ENCODE measurements at places on chromosomes 12 and 14.

GRCh38 chr12:62290846-62291245 is 30.6 kb downstream of the USP15 start:
- no peak for DNase-seq
- peaks cover 64% of the 10 kb centered on the region for H3K4me1 ChIP-seq
- peaks cover 60% of the 10 kb centered on the region for H3K36me3 ChIP-seq
- H3K27me3 ChIP-seq: no peaks in the 10 kb centered on the region

GRCh38 chr14:22008766-22009165 is 335.1 kb upstream of the OR4E1 start:
- DNase-seq: no peak
- H3K36me3 ChIP-seq: no peaks in the 10 kb centered on the region
- H3K4me3 ChIP-seq: no peak overlapping the region
- H3K27me3 ChIP-seq: peaks cover 50% of the 10 kb centered on the region
- H3K27ac ChIP-seq: no peak overlapping the region

- H3K27me3 ChIP-seq: no peaks in the 10 kb centered on the region
- DNase-seq: no peak
- H3K4me1 ChIP-seq: no peaks in the 10 kb centered on the region
- no peak overlapping the region for H3K27ac ChIP-seq
- H3K36me3 ChIP-seq: no peaks in the 10 kb centered on the region
Measured at GRCh38 chr14:28077021-28077420, 689.6 kb upstream of the FOXG1 start.

DNA sequence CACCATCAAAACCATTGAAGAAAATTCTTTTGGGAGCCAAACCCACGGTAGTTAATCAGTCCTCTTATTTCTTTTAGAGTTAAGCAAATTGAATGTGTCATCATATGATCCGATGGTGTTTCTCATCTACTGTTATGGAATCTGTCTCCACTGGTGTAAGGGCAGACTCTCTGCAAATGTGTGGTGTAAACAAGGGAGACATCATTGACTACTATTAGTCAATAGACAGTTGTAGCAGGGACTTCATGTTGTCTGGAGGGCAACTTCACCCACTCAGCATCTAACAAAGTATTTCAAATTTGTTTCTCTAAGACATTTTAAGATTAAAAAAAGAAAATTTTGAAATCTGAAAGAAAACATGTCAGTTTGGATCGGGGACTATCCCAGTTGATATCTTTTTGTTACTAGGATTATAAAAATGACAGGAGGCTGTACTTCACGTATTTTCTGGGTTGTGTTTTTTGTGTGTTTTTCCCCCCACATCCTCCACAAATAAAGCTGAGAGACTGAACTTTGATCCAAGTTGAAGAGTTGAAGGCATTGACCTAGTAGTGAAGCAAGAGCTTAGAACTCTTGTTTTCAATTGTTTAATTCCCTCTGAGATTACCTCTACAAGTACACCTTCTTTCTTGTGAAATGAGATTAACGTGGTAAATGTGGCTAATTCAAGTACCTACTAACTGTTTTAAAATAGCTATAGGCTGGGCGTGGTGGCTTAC is 4.0 kb downstream of the GOLGA5 start:
- no peak overlapping the region for H3K4me3 ChIP-seq
- H3K27ac ChIP-seq: no peak overlapping the region
- peaks cover 7% of the 10 kb centered on the region for H3K36me3 ChIP-seq
- peaks cover 51% of the 10 kb centered on the region for H3K4me1 ChIP-seq

DNA sequence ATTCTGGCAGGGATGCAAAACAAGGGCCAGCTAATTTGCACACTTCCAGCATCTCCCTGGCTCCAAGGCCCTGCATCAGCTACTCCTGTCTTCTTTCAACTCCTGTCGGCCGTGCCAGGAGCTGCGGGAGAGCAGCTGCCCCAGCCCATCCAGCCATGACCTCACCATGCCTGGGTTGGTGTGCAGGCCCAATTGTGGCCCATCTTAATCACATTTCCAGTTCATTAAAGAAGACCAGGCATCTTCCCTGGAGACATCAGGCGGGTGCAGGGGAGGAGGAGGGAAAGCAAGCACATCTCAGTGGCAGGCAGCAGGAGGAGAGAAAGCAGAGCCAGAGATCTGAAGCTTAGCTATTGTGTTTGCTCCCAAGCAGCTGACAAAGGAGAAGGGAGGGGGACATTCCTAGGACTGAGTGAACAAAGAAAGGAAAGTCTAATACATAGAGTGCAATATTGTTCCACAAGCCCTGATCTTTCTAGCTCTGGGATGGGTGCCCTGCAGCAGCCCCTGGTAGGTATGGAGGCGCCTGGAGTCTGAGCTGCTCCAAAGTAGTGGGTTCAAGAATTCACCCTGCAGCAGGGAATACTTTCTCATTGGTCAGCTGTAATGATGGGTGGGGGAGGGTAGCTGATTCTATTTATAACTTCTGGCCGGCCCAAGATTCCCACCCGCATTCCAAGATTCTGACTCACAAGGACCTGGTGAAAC is 40.1 kb downstream of the VWF start:
- H3K4me3 ChIP-seq: no peak overlapping the region
- no peaks in the 10 kb centered on the region for H3K4me1 ChIP-seq
- no peaks in the 10 kb centered on the region for H3K36me3 ChIP-seq
- no peak for DNase-seq
- peaks cover 18% of the 10 kb centered on the region for H3K27me3 ChIP-seq
- H3K27ac ChIP-seq: peak overlapping the region; percentile 8

- no peak overlapping the region for H3K27ac ChIP-seq
- H3K4me3 ChIP-seq: no peak overlapping the region
- H3K4me1 ChIP-seq: no peaks in the 10 kb centered on the region
- no peaks in the 10 kb centered on the region for H3K27me3 ChIP-seq
Measured at GRCh38 chr12:65907513-65907912, 83.2 kb downstream of the HMGA2 start.

- DNase-seq: no peak
- no peak overlapping the region for H3K27ac ChIP-seq
- H3K27me3 ChIP-seq: no peaks in the 10 kb centered on the region
- H3K4me3 ChIP-seq: no peak overlapping the region
- no peaks in the 10 kb centered on the region for H3K36me3 ChIP-seq
- no peaks in the 10 kb centered on the region for H3K4me1 ChIP-seq
Measured at GRCh38 chr12:26435069-26435404, 239.7 kb downstream of the SSPN start.

DNA sequence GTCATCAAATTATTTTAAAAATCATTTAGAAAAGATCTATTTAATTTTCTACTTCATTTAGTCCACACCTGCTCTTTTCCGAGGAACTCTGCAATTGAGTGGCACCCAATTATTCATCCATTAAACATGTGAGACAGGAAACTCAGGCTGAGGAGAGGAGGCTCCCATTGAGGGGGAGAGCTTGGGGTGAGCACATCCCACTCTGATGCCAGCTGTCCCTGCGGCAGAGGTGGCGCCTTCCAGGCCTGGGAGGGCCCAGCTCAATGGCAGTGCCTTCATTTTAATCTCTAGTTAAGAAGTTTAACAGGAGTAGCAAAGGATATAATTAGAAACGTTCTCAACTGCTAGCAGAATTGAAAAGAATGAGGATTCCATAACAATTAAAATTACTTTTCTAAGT is 92.0 kb downstream of the ITPR2 start:
- H3K27me3 ChIP-seq: no peaks in the 10 kb centered on the region
- peaks cover 22% of the 10 kb centered on the region for H3K36me3 ChIP-seq
- no peak overlapping the region for H3K27ac ChIP-seq
- H3K4me1 ChIP-seq: peaks cover 4% of the 10 kb centered on the region

DNA sequence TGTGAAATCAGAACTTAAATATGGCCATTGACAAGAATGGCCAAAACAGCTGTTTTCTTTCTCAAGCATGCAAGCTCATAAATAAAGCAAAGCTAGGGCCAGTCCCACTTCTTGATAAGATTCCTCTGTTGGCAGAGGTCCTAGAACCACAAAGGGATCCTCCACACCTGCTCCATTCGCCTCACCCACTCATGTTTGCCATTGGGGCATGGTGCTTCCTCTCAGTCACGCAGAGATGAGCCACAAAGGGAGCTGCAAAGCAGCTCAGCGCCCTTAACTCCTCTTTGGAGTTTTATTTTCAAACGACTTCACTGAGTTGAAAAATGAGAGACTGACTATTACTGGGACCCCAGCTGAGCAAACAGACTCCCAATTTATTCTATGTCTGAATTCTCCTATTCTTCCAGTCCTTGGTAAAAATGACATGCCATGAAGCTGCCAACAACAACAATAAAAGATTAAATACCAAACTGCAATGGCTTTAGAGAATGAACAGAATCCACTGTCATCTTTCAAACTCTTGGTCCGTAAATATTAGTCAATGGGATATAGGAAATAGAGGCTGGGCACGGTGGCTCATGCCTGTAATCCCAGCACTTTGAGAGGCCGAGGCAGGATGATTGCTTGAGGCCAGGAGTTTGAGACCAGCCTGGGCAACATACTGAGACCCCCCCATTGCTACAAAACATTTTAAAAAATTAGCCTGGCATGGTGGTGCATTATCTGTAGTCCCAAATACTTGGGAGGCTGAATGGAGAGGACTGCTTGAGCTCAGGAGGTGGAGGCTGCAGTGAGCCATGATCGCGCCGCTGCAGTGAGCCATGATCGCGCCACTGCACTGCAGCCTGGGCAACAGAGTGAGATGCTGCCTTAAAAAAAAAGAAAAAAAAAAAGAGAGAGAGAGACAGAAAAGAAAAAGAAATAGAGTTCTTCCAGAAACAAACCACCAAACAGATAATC is 16.4 kb downstream of the MANSC1 start:
- no peak overlapping the region for H3K27ac ChIP-seq
- DNase-seq: no peak
- H3K4me3 ChIP-seq: no peak overlapping the region
- no peaks in the 10 kb centered on the region for H3K27me3 ChIP-seq

GRCh38 chr14:76920331-76921087 is 94.3 kb downstream of the LRRC74A start:
- H3K27me3 ChIP-seq: peaks cover 64% of the 10 kb centered on the region
- no peak for DNase-seq

DNA sequence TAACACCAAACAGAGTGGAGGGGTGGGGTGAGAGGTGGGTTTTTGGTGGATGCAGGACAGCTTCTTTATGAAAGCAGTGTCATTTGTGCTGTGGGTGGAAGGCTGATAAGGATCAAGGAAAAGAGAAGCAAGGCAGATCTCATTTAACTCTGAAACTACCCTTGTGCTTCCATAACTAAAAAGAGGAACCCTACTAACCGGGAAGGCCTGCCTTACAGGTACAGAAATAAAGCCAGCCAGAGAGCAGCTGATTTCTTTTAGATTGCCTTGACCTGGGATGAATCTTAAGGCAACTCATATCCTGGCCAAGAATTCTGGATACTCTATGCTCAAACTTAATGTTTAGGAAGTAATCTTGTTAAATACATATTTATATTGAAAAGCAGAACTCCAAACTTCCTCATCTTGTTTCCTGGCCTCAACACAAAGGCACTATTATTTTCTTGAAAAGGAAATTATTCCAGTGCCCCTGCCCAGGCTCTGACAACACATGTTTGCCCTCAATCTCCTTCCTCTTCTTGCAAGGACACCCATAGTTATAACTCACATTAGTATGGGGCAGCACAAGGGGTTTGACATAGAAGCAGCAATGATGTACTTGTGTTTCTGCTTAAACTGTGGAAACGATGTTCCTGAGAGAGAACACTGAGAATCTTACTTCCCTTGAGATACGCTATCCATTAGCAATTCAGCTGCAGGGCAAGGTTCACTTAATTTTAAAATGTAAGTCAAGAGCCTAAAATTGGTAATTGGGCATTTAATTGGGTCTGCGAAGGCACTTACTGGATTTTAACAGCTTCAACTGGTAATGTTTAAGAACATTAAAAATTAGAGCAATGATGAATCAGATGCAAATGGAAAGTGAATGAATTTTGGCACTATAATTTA is 173.7 kb downstream of the STXBP6 start:
- no peak overlapping the region for H3K4me3 ChIP-seq
- H3K27me3 ChIP-seq: peaks cover 7% of the 10 kb centered on the region
- H3K27ac ChIP-seq: no peak overlapping the region
- no peaks in the 10 kb centered on the region for H3K36me3 ChIP-seq
- no peaks in the 10 kb centered on the region for H3K4me1 ChIP-seq

DNA sequence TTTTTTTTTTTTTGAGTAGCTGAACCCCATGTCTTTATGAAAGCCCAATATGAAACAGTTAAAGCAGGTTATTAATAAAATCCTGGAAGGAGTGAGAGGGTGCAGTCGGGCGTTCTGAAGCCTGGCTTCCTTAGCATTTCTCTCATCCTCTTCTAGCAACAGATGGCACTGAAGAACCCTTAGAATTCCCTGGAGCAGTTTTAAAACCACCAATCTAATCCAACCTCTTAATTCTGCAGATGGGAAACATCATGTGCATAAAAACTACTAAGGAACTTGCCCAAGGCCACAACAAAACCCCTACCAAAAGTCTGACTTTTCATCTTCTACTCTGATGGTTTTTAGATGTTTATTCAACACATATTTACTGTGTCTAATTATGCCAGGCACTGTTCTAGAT is 25.2 kb downstream of the PRDM4 start:
- H3K27me3 ChIP-seq: no peaks in the 10 kb centered on the region
- no peak overlapping the region for H3K4me3 ChIP-seq
- peaks cover 47% of the 10 kb centered on the region for H3K36me3 ChIP-seq
- H3K4me1 ChIP-seq: peaks cover 61% of the 10 kb centered on the region

DNA sequence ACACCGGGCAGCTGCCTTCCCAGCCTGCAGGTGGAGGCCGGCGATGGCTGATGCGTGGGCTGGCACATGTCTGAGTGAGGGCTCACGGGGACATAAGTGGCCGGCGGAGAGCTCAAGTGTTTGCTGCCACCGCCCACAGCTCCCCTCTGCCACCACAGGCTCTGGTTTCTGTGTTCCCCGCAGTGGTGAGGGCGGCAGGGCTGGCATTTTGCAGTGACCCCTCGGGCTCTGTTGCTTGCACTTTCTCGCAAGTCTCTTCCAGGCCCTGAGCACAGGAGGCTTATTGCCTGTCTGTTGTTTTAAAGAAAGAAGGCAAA is 271.0 kb upstream of the RTL1 start:
- H3K27ac ChIP-seq: no peak overlapping the region
- H3K36me3 ChIP-seq: no peaks in the 10 kb centered on the region
- no peaks in the 10 kb centered on the region for H3K4me1 ChIP-seq
- no peak for DNase-seq
- H3K4me3 ChIP-seq: no peak overlapping the region
- peaks cover 5% of the 10 kb centered on the region for H3K27me3 ChIP-seq

GRCh38 chr14:73245480-73246325 is 8.4 kb downstream of the PAPLN start:
- peaks cover 25% of the 10 kb centered on the region for H3K27me3 ChIP-seq
- peak; percentile 81 for DNase-seq
- H3K36me3 ChIP-seq: no peaks in the 10 kb centered on the region
- peaks cover 61% of the 10 kb centered on the region for H3K4me1 ChIP-seq
- peak overlapping the region; percentile 89 for H3K27ac ChIP-seq

Measured in naive B cell (primary cell).